ENCODE measurements at places on chromosomes 3 and 15. TPM values are rescaled to one million over a fixed set of nuclear protein-coding genes. Genes with fewer than 3 reads are reported as not detected.
A peak's percentile ranks its signal among the peaks of the same experiment; 100 is the strongest.

DNA sequence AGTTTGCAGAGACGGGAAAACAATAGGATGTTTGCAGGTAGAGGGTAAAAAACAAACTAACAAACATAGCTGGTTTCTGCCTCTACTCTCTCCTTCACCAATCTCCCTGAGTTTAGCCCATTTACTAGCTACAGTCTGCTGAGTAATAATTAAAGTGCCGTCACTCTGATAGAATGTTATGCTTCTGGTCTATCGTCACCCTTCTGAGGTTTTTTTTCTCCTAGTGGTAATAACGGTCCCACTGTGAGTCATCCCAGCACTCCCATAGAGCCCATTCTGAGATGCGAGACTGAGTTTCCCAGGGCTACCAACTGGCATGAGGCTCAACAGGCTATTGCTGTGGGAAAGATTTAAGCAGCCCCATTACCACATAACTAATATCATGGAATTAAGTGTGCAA lies 56.4 kb downstream of the PLAAT1 start:
- no peak for DNase-seq

GRCh38 chr15:43792761-43793476 lies 799 bp downstream of the SERF2 start:
- no peak for DNase-seq

GRCh38 chr15:39777496-39777895 lies 5.1 kb downstream of the FSIP1 start:
- DNase-seq, result no peak

GRCh38 chr3:48268936-48269561 lies 28.1 kb downstream of the ZNF589 start:
- DNase-seq, result no peak

GRCh38 chr3:157836022-157836421 lies 270.2 kb downstream of the SHOX2 start:
- DNase-seq, result no peak

DNA sequence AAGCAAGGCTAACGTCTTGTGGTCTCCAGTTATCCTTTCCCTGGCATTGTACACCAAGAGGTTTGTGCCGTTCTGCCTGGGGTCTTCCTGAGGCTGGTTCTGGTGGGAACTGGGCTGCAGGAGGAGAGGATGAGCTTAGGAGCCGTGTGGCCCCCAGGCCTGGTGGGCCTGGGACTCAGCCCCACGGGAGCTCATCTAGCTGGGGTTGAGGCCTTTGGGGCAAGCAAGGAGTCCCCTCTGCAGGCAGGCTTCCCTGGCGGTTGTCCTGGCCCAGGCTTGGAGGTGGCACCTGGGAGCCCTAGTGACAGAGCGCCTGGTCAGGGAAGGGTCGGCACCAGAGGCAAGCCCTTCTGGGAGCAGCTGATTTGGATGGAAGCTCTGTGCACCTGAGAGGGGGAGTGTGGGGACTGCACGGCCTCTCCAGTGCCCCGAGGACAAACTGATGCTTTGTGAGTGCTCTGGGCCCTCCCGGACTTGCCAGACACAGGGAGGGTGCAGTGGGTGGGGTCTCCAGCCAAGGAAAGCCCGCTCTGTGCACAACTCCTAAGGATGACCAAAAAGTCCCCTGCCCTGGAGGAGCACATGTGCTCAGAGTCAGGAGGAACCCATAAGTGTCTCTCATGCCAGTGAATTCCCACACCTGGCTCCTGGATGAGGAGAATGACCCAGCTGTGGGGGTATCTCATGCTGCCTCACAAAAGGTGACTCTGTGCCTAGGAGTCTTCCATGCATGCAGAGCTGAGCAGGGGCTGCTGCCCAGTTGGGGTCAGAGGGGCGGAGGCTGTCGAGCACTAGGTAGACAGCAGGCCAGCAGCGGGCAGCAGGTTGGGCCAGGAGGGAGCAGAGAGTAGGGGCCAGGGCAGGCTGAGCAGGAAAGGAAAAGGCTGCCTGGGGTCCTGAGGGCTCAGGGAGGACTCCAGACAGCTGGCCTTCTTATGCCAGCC lies 2.7 kb downstream of the PAK6 start:
- DNase-seq, result peak; percentile 32

DNA sequence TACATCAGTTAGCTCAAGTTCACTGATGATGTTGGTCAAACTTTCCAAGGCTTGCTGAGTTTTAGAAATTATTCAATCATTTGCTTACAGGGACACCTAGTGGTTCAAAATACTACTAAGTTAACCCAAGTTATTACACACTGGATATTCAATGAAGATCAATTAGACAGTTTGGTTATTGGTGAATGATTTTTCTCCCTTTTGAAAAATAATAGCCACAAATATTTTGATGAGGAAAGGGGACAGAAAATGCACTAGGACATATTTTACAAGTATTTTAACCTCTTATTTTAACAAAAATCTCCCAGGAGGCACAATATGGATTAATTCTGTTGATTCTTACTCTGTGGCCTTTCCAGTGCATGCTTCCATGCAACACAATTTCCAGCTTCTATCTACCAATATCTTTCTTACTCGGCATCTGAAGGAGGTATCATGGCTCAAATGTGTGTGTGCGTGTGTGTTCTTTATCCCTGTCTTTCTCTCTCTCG lies 20.1 kb upstream of the GOLGA6L2 start:
- DNase-seq, result no peak

GRCh38 chr15:71743861-71744382 lies 66.4 kb upstream of the NR2E3 start:
- DNase-seq, result peak; percentile 80

GRCh38 chr3:14231145-14231990 lies 52.8 kb downstream of the LSM3 start:
- no peak for DNase-seq

GRCh38 chr3:86451749-86452148 lies 539.2 kb downstream of the VGLL3 start:
- no peak for DNase-seq

DNA sequence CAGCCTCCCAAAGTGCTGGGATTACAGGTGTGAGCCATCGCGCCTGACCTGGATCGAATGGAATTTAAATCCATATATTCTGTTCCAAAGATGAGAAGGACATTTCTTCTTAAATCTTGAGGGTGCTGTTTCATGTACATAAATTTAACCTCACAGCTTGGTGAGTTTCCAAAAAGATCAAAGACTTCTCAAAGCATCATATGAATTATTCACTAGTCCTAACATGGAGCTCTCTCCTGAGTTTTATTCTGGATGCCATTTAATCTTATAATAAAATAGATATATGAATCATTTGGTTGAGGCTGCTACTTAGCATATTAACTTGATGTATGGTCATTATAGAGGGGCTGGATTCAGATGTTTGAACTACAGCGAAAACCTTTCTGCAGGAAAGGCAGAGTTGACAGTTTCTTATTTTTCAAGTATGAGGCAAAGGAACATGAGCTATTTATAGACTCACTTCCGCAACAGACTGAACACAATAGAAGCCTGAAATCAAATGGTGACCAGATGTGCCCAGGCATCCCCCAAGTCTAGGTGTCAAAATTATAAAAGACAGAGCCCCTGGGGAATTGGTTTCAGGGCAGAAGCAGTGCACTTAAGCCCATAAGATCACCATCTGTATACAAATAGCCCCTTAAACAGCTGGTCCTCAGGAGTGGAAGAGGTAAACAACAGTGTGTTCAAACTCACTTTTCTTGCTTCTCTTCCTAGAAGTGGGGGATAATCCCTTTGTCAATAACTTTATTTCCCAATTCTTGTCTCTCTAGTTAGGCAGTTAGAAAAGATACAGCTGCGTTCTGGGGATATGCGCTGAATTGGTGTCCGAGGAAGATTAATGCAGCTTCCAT lies 29.7 kb downstream of the STARD9 start:
- DNase-seq, result no peak

- peak; percentile 15 for DNase-seq
Observed at GRCh38 chr15:25183581-25184251, 228.9 kb downstream of the SNRPN start.

DNA sequence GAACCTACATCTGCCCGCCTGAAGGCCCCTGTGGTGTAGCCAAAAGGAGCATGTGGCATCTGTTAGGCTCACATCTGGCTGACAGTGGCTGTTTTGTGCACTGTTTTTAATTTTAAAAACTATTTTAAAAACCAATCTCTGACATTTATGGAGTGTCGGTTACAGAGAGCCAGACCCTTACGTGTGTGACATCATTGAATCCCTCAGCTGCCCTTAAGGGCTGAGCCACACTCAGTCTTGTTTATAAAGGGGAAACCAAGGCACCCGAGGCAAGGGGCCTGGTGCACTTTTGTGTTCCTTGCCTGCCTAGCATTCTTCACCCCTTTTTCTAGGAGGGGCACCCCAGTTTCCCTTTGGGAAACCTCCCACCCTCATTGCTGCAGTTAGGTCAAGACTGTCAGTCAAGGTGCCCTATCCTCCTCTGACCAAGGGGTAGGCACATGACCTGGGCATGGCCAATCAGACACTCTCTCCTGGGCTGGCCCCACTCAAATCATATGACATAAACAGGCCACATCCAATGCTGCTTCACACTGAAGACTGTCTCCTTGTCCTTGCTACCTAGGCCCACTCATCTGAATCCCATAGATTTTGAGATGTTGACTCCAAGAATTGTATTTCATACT lies 105.3 kb downstream of the LSM3 start:
- DNase-seq, result no peak

DNA sequence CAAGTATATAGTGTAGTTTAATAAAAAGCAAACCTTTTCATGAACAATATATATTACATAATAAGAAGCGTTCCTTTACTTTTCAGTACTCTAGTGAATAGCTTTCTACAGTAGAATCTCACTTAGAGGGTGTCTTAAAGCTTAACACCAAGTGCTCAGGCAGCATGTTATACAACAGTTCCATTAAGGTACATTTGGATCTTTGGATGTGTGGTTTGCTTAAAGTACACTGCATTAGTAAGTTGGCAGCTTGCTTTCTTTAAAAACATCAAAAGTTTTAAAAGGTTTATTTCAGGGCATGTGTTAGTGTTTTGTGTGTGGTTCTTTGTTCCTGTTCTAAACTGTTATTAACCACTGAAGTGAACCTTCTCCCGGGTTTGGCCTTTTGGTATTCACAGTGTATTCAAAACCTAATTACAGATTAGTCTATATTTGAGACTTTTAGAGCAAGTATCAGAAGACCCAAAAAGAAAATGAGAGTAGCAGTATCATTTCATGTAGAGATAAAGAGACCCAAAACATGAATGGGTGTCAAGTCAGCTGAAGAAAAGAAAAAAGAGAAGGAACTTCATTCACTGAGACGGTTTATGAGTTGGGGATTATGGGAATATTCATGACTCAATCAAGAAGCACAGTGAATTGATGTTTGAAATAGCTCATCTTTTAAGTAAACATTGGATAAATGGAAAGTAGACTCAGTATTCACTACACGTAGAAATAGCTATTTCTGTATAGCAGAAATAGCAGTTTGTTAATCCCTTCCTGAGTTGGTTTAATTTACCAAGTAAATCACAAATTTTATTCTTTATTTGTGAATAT lies 93.9 kb downstream of the OPA1 start:
- no peak for DNase-seq

DNA sequence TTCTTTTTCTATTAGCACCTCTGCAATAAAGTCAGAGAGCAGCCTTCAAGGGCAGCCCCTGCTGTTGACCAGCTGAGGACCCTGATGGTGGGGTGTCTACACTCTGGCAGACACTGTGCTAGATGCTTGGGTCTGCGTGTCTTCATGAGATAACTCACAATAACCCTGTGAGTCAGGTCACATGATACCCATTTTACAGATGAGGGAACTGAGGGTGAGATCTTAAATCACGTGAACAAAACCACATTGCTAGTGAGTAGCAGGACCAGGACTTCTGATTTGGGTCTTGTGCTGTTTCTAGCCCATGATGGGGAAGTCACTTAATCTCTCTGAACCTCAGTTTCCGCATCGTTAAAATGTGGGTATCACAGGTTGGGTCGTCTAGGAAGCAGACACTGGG lies 118.5 kb upstream of the LIPC start:
- no peak for DNase-seq

DNA sequence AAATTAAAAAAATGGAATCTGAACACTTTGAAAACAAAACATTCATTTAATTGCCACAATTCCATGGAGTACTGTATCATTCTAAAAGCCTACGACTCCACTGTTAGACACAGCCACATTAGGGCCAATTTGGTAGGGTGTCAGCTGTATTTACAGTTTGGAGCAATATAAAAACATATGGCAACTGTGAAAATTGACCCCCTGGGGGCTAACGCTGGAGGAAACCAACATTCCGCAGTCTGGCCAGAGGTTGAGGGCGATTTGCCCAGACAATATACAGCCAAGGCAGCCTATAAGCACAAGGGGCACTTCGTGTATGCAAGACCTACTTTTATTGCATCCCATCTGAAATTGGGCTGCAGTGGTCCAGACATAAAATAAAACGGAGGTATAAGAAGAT lies 476.5 kb upstream of the WNT5A start:
- no peak for DNase-seq

DNA sequence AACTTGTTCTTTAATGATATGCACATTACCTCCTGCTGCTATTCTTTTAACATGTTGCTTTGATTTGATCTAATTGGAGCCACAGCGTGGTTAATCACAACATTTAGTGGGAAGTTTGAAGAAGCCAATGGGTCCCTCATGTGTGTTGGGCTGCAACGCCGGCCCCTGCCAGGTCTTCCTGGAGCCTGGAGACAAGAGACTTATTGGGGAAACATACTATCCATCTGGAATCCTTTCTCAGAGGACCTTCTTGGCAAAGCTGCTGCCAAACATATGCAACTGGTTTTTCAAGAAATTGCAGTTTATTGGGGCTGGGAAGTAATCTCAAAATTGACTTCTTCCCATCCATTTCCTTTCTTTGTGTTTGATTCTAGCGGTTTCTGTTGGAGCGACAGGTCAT lies 396.3 kb upstream of the PROK2 start:
- no peak for DNase-seq

GRCh38 chr3:77935418-77935817 lies 895.5 kb downstream of the ROBO2 start:
- no peak for DNase-seq

GRCh38 chr15:88021601-88022000 lies 234.9 kb downstream of the NTRK3 start:
- DNase-seq, result no peak

The TKT gene
- 219 TPM for total RNA-seq

The GOLGA8A gene
- 124 TPM for total RNA-seq

The CPEB1 gene
- total RNA-seq, result 27.1 TPM

The SMCO1 gene
- not detected for total RNA-seq

The ITGB5 gene
- 138 TPM for total RNA-seq

The FBXL2 gene
- 22.4 TPM for total RNA-seq
